Activated CD8-positive, alpha-beta memory T cell treated with anti-CD3 and anti-CD28 coated beads, Interleukin-2, amount 50 U/mL, for 4 hours (primary cell): ENCODE measurements at places on chromosomes 1 and 21.

GRCh38 chr1:84402060-84402459 lies 3.8 kb downstream of the DNASE2B start:
- no peak for DNase-seq

- peak; percentile 24 for DNase-seq
Observed at GRCh38 chr1:10338047-10338446, 60.8 kb upstream of the PGD start.

GRCh38 chr1:107263291-107263915 lies 122.6 kb downstream of the NTNG1 start:
- no peak for DNase-seq

- no peak for DNase-seq
Observed at GRCh38 chr1:243497939-243498681, 242.3 kb downstream of the SDCCAG8 start.

DNA sequence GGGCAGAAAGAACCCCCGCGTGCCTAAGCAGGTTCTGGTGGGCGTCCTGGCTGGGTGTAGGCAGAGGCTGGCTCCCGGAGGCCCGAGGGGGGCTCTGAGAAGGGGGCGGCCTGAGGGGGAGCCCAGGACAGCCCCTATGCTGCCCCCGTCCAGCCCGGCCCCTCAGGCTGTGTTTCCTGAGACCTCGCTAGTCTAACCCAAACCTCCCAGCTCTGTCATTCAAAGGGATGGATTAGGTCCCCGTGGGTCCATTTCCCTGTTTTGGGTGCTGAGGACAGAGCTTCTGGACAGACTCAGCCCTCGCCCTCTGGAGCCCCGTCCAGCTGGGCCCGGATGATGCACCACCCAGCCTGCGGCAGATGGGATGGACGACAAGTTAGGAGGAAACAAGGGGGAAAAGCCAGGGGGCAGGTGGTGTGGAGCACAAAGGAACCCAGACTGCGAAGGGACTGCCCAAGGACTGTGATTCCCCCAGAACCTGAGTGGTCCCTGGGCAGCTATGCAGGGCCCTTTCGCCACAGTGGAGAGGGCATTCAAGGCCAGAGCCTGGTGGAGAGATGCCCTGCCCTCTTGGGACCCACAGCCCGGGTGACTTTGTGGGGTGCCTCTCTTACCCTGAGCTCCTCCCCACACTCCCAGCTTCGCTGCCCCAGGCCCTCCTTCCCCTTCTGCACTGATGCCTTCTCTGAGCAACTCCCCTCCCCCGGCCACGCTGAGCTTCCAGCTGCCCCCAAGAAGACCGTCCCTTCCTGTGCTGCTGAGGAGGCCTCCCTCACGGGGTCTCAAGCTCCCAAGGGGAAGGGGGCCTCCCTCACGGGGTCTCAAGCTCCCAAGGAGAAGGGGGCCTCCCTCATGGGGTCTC lies 2.8 kb downstream of the HES4 start:
- DNase-seq: no peak
